Muscle of back (tissue), 13 donors: ENCODE measurements at places on chromosomes 5 and 9.

DNA sequence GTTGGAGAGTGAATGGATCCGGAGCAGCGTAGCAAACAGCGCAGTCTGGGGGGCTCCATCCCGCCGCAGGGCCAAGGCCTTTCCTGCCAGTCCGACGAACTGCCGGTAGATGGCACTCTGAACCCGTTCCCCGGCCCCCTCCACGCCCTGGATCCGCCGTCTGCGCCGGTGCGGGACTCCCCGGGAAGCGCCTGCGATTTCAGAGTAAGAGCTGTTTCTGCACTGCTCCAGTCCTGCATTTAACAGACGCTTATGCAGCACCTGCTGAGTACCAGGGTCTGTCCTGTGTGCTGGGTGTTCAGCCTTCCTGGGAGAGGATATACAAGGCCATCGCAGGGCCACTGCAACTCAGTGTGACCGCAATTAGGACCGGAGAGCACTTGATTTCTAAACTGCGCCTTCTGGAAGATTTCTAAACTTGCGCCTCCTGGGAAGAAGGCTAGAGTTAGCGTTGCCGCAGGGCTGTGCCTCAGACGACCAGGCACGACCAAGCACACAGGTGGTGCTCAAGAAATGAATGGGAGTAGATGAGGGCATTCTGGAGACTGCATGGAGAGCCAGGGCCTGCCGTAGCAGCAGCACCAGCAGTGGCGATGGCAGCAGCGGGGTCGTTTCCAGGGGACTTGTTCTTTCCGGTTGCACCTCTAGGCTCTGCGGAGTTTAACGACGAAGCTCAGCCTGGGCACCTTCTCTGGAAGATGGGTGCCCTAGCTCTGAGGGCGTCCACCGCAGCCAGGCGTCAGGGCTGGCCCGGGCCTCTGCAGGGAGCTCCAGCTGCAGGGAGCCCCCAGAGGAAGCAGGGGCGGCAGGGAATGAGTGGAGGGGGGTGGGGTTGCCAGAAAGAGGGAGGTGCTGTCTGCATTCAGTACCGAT, 14.3 kb upstream of the TIFAB start:
- peak; percentile 43 for DNase-seq

DNA sequence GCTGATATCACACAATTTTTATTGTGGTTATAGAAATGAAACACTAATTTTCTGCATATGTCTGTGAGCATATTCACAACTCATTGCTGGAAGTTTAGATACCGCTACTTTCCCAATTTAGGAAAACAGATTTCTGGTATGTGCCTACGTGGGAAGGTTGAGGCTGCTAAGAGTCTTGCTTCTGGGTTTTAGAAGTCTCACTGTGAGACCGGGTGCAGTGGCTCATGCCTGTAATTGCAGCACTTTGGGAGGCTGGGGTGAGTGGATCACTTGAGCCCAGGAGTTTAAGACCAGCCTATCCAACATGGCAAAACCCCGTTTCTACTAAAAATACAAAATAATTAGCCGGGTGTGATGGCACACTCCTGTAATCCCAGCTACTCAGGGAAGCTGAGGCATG, 39.6 kb downstream of the UBAP1 start:
- no peak for DNase-seq

DNA sequence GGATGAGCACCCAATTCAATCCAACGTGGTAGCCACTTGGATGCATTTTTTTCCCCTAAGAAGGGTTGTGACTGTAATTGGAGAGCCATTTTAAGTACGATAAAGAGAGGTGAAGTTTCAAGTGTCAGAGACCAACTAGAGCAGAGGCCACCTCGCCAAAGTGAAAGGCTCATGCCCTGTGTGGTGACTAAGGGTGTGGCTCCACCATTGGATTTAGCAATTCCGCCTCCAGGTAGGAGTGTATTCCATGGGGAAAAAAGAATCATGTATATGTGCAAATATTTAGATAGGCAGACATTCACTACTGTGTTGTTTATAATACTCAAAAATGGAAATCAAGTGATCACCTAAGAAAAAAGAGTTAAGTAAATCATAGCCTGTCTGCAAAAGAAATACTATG, 53.1 kb upstream of the S1PR3 start:
- no peak for DNase-seq

DNA sequence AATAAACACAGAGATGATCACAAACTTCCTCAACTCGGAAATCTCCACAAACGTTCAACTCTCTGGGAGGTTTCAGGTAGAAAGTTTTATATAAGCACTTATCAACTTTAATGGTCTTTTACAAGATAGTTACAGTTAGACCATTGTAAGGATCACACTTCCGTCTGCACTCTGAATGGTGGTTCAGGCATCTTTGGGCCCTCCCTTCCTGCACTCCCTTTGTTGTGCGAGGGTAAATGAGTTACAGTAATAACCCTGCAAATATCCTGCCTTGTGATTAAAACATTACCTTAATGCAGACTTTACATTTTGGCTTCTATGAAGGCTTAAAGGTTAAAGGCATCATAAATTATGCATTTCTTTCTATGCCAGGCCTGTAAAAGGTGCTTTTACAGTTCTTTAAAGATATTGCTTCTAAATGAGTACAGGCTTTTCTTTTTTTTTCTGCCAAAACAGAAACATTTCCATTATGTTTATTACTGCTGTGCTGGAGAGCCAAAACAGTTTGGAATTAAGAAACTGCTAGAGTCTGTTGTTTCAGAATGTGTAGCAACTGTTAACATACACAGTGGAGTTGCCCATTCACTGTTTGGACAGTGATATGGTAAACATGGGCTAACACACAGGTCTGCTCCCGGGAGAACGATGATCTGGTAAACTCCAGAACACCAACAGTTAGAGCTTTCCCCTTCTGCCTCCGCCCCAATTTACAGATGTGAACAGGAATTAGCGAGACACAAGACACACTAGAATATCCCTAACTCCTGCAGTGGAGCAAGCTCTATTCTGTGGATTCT, 1.1 kb downstream of the PRUNE2 start:
- no peak for DNase-seq

GRCh38 chr9:102966999-102967398, 28.1 kb upstream of the CYLC2 start:
- no peak for DNase-seq
